Activated gamma-delta T cell treated with anti-CD3 and anti-CD28 coated beads, Interleukin-2, amount 50 U/mL, for 16 hours (primary cell): ENCODE measurements at places on chromosomes 11 and 22.

DNA sequence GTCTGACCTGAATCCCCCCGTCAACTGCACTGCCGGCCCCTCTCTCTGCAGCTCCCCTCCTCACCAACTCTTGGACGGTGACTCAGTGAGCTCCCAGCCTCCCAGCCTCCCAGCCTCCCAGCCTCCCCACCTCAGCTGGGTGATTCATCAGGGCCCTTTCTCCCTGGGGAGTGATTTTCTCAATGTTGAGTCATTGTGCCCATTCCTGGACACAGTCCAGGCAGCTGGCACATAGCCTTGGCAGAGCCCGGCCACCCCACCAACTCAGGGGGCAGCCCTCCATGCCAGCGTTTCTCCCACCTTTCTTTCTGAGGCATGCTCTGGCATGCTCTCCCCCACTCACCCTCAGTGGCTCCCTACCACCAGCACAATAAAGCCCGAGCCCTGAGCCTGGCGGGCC, 30.7 kb downstream of the PDE2A start:
- no peak for DNase-seq

DNA sequence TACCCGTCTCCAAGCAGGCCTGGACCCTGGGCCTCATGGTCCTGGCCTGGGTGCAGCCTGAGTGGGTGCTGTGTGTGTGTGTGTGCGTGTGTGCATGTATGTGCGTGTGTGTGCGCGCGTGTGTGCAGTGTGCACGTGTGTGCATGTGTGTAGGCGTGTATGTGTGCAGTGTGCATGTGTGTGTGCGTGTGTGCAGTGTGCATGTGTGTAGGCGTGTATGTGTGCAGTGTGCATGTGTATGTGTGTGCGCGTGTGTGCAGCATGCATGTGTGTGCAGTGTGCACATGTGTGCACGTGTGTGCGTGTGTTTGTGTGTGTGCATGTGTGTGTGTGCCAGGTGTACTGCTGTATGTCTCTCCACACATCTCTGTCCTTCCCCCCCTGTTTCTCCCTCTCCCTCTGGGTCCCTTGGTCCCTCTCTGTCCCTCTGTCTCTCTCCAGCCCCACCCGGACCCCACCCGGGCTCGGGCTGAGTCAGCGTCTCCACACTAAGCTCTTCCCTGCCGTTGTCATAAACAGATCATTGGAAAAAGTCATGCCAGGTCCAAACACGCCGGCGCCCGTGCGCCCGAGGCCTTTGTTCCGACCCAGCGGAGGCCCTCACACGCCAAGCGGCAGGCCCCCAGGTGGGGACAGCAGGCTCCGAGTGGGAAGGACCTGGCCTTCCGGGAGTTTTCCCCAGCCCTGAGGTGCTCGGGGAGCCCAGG, 34.0 kb downstream of the WNT7B start:
- no peak for DNase-seq

DNA sequence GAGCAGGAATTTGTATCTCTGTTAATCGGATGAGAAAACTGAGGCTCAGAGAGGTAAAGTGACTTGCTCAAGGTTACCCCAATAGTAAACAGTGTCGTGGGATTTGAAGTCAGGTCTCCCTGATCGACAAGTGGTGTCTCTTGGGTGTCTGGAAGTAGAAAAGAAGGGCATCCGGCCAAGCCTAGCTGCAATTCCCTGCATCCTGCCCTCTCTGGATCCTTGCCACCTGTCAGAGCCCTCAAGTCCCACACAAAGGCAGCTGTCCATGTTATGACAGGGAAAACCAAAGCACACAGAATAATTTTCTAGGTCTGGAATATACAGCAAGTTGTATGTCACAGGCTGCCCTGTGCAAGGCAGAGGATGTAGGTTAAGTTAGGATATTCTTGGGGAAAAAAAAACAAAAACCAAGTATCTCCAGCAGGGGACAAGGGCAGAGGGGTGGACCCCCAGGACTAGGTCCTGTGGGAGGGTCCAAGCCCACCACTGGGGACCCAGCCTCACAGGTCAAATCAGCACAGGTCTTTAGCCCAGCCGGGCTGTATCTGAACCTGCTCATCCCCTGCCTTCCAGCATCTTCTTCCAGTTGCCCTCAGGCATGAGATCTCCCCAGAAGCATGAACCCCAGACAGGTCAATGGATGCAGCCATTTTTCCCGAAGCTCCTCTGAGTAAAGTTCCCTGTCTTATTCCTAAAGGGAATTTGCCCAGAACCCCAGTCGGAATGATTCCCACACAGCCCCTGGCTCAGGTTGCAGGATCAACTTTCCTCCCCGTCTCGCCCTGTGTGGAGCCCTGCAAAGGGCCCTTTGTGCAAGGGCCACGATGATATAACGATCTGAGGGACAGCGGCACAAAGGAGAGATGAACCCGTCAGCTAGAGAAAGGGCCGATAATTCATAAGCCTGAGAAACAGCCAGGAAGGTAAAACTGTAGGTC, 15.0 kb downstream of the USH1C start:
- no peak for DNase-seq

- no peak for DNase-seq
These were observed 36.0 kb downstream of the SYN3 start for GRCh38 chr22:33022231-33022630.

DNA sequence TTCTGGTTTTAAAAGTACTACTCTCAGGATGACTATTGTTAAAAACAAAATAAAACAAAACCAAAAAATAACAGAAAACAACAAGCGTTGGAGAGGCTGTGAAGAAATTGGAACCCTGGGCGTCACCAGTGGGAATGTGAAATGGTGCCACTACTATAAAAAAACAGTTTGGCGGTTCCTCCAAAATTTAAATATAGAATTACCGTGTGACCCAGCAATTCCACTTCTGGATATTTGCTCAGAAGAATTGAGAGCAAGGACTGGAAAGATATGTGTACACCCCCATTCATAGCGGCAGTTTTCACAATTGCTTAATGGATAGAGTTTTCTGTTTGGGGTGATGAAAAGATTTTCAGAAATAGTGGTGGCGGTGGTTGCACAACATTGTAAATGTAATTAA, 8.6 kb downstream of the APOA4 start:
- no peak for DNase-seq

DNA sequence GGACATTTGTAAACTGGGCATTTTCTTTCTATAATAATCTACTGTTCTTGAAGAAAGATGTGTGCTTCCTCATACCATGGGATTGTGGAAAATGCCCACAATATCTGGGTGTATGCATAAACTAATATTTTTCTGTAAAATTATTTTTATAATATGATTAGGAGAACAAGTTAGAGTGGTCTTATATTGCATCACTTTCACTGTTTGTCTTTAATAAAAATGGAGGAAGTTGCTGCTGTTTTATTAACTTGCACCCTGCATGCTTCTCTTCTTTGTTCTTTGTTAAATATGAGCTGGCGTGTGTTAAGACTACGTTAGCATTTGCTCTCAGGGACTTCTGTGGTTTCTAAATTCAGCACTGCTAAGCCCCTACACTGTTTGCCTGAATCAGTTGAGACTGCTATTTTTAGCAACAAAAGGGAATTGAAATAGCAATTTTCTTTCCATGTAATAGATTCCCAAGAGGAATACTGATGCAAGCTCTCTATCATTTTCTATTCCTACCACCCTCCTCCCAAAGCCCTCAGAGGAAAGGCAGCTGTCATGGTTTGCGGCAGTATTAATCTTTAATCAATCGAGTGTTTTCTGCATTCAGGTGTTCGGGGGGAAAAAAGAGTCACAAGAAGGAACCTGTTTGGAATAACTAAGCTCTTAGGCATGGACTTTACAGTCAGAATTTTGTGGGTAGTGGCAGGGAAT, 56.1 kb downstream of the HSD17B12 start:
- DNase-seq = no peak

DNA sequence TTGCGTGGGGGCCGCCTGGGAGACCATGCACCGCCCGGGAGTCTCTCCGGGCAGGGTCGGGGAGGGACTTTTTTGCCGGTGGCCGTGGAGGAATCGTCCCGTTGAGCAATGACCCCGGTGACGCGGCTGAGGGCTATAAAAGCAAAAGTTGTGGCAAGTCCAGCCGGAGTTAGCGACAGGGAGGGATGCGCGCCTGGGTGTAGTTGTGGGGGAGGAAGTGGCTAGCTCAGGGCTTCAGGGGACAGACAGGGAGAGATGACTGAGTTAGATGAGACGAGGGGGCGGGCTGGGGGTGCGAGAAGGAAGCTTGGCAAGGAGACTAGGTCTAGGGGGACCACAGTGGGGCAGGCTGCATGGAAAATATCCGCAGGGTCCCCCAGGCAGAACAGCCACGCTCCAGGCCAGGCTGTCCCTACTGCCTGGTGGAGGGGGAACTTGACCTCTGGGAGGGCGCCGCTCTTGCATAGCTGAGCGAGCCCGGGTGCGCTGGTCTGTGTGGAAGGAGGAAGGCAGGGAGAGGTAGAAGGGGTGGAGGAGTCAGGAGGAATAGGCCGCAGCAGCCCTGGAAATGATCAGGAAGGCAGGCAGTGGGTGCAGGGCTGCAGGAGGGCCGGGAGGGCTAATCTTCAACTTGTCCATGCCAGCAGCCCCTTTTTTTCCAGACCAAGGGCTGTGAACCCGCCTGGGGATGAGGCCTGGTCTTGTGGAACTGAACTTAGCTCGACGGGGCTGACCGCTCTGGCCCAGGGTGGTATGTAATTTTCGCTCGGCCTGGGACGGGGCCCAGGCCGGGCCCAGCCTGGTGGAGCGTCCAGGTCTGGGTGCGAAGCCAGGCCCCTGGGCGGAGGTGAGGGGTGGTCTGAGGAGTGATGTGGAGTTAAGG, at the start of gene NEAT1:
TSS of gene NEAT1 (plus strand) at position 166 of the 883 bp plus-strand sequence.
- peak; percentile 91 for DNase-seq

DNA sequence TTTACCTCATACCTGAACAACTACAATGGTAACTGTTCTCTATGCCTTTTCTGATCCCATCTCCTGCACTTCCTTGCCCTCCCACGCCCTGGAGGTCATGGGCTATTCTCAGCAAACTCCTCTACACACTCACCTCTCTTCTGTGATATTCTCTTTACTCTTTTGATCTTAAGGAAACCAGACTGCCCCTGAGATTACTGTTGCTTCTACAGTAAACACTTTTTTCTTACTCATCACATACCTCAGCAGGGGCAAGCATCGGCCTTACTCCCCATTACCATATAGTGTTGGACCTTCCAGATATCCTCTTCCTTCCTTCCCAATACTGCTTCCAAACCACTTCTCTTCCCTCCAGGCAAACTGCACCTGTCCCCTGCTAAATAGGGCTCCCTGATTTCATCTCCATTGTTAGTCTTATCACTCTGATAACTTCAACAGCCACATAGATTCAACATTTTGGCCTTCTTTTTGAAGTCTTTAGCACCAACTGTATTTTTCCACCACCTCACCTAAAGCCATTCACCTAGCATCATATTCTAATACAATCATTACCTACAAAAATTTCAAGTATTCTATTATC, 141.2 kb downstream of the RBFOX2 start:
- no peak for DNase-seq

GRCh38 chr11:59429924-59430516, 3.8 kb upstream of the OR5A2 start:
- DNase-seq = peak; percentile 13

DNA sequence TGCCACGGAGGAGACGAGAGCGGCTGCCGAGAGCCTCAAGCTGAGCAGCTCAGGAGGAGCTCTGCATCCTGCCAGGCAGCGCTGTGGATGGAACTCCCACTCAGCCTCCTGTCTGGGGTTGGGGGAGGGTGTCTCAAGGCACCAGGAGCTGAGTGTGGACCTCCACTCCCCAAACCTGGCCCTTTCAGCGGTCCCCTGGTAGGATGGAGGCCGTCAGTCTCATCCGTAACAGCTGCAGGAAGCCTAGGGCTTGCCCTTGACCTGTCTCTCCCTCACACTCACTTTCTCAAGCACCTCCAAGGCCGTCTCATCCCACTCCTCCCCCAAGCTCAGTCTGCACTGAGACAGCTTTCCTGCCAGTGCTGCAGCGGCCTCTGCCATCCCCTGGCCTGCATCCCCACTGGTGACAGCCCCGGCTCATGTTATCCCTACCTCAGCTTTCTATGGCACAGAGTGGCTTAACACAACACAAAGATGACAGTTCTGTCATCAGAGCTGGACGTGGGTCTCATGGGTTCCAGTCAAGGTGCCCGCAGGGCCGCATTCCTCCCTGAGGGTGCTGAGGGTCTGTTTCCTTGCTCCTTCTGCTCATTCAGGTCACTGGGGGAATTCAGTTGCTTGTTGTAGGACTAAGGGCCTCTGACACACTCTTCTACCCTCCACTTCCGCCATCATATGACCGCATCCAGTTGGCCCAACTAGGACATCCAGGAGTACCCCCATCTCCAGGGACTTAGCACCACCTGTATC, 341.9 kb upstream of the B3GAT1 start:
- DNase-seq = no peak

GRCh38 chr11:8512547-8512946, 81.5 kb downstream of the STK33 start:
- no peak for DNase-seq

DNA sequence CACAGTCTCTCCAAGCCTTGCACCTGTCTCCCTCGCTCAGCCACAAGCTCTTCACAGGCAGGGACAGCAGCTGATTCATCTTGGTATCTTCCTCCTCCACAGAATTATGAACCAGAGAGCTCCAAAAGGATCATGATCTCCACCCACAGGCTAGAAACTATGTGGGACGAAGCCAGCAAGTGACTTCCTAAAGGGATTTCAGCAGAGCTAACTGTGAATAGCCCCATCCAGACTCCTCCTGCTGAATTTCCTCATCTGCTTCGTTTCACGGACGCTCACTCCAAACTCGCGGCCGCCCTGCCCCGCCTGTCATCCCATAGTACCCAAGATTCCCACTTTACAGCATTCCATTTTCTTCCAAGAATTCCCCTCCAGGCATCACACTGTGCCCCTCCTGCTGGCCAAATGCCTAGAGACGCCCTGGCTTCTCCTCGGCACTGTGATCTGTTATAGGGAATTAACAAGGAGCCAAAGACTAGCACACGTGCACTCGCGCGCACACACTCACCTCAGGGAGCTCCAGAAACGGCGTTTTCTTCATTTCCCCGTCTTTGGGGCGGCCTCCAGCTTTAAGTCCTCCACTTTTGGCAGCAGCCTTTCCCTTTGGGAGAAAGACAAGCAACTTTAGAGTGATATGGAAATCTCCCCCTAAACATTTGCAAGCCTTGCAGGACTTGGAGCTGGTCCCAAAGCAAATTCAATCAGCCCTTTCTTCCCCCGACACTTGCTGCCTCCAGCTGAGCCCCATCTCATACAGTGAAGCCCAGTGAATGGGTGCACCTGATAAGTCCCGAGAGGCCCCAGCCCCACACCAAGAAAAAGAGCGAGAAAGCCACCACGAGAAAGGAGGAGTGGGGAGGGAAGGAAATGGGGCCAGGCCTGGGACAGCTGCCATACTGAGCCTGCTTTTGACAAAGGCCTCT, 35.5 kb downstream of the SPATA19 start:
- no peak for DNase-seq

- DNase-seq = no peak
These were observed 8.2 kb downstream of the MTFP1 start for GRCh38 chr22:30433773-30434172.

DNA sequence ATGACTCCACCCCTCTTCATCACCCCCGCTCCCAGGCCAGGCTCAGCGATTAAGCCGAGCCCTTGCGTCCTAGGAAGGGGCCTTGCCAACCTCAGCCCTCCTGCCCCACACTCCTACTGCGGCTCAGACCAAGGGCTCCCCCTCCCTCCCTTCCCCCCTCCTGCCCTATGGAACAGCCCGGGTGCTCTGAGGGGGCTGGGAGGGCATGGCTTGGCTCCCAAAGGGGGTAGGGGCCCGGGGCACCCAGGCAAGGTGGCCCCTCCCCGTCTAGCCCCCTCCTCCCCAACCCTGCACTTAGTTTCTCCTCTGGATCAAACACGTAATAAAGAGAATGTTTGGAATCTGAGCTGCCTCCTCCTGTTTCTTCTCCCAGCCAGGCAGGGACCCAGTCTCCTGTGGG, 6.3 kb downstream of the RCOR2 start:
- DNase-seq = no peak
